ENCODE measurements at places on chromosomes 1 and 21.

DNA sequence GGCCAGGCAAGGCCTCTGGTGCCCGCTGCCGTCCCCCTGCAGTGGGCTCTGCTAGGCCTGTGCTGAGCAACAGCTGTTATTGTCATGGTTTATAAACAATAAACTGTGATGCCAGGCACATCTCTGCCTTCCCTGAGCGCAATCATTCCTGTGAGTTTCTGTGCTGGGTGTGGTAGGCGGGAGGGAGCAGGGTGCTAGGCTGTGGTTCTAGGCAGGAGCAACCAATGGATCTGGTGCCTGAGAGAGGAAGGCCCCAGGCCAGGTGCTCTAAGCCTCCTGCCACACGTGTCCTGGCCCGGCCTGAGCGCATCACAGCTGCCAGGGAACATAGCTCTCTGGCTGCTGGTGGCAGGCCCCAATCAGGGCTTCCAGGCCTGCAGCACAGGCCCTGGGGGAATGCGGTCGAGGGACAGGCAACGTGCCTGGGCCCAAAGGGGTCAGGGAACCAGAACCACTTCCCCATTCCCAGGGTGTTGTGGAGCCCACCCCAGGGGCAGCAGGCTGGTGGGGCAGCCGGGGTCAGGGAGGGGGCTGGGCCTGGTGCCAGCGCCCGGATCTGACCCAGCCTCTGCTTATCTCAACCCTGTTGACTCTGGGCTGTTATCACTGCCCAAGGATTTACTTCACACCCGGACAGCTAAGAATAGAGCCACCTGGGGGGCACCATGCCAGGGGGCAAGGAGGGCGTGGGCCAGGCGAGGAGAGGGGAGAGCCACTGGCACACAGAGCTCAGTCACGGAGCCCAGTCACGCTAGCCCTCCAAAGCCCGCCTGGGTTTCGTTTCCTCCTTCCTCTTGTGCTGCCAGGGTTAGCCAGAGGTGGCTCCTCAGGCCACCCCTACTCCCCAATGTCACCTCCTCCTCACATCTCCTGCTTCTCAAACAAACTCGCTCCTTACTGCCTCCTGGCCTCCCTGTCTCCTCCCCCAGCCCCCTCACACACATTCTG, 11.5 kb downstream of the TRIM46 start:
- no peak for DNase-seq

DNA sequence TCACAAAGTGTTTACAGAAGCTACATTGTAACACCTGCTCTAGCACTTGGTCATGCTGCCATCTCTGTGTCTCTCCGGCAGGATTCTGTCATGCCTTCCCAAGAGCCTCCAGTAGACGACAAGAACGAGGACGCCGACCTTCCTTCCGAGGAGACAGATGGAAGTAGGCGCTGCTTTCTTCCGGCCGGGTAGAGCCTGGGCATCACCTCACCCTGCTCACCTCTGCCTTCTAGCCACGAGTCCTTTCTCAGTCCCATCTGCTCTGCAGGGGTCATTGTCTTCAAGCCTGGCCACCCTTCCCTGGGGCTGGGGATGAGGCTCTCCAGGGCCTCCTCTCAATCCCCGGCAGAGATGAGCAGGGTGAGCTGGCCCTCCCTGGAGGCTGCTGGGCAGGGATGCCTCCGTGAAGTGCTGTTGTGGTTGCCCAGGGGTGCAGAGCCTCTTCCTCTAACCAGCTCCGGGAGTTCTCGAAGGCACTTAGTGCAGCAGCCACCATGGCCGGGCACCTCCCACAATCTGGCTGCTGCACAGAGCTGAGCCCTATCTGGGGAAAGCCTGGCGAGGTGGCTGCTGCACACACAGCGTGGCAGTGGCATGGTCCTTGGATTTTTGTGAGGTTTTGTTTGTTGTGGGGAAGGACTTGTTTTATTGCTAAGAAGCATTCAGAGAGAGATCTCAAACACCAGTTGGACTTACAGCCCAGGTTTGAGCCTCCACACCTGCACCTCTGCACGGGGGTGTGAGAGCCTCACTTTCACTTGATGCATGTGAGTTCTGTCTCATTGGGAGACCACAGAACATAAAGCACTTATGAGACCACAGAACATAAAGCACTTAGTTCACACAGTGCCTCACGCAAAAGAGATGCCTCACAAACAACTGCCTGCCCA, 48.4 kb downstream of the FAAP20 start:
- DNase-seq, result no peak

- peak; percentile 52 for DNase-seq
Measured at GRCh38 chr1:58727364-58727763, 27.5 kb upstream of the MYSM1 start.

- no peak for DNase-seq
Measured at GRCh38 chr1:44693159-44693558, 18.6 kb downstream of the ARMH1 start.

- no peak for DNase-seq
Measured at GRCh38 chr1:23370709-23371584, 1.3 kb upstream of the ZNF436 start.

DNA sequence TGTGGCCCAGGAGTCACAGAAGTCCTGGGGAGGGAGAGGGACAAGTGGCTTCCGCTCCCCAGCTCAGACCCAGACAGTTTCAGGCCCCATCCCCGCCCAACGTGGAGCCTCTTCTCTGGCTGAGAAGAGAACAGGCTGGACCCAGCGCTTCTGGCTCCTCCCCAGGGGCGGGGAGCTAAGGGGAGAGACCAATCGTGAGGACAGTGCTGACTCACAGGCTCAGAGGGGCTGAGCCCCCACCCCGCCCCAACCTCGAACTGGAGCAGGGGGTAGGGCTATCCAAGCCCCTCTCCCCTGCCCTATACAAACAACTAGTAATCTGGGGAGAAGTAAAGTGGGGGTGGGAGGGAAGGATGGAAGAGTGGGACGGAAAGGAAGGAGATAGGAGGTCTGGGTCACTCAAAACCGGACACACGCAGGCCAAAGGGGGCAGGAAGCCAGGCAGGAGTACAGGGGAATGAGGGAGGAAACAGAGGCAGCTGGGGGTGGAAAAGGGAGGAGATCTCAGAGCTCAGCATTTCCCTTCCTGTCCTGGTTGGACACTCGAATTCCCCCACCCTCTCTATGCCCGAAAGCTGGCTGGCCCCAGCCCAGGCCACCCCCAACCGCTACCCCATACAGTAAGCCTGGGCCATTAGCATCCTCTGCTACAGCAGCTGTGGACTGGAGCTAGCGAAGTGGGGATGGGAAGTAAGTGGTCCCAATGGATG, at the start of gene SHC1:
Gene SHC1, minus strand, starts transcription at position 117 of the 710 bp plus-strand sequence. CDS start 221 bp downstream, outside the sequence.
- DNase-seq, result peak; percentile 63

GRCh38 chr21:36747041-36747814, 48.3 kb downstream of the SIM2 start:
- no peak for DNase-seq

DNA sequence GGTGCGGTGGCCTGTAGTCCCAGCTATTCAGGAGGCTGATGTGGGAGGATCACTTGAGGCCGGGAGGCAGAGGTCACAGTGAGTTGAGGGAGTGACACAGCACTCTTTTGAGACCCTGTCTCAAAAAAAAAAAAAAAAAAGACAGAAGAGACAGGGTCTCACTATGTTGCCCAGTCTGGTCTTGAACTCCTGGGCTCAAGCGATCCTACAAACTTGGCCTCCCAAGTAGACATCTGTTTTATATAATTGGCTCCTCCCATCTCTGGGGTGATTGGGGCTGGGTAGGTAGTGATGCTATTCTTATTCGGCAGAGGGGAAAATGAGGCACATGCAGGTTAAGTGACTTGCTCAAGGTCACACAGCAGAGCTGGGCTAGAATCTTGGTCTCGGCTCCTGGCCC, 23.6 kb upstream of the VPS13D start:
- DNase-seq, result no peak

- DNase-seq, result no peak
Measured at GRCh38 chr1:20353836-20354235, 63.2 kb downstream of the VWA5B1 start.

- peak; percentile 90 for DNase-seq
Measured at GRCh38 chr1:161706482-161707347, at the start of gene FCRLA. TSS of gene FCRLA (plus strand) at chr1:161707229. CDS start at chr1:161707265, 36 bp downstream.
